Astrocyte of the hippocampus (primary cell): ENCODE measurements at places on chromosomes 7 and 10.

DNA sequence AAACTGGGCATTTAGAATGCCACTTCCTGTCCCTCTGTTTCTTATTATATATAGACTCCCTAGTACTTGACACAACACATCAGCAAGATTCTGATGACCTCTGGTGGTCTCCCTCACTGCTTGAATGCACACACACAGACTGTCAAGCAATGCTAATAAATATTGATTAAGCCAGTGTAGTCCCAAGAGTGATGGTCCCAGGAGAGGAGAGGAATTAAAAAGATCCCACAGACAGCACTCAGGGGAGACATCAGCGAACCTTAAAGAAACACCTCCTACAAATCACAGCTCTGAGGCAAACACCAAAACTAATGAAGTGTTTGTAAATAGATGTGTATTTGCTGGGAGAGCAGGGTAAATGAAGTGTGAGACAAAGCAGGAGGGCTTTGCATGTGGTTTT lies 1291.2 kb downstream of the XPNPEP1 start:
- no peak for DNase-seq

DNA sequence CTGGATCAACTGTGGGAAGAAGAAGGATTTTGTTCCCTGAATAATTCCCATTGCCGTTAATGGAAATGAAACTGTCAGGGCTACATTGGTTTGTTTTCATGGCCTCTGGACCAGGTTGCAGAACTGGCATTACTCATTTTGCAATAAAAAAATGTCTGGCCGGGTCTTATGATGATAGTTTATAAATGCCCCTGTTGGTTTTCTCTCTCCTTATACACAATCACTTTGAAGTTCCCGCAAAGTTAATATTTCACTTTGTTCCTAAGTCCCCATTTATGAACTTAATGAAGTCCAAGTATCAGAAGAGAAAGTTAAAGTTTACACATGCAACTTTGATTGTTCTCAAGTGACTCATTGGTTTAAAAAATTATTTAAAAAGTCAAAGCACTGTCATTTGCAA lies 150.7 kb upstream of the PRR15 start:
- no peak for DNase-seq

DNA sequence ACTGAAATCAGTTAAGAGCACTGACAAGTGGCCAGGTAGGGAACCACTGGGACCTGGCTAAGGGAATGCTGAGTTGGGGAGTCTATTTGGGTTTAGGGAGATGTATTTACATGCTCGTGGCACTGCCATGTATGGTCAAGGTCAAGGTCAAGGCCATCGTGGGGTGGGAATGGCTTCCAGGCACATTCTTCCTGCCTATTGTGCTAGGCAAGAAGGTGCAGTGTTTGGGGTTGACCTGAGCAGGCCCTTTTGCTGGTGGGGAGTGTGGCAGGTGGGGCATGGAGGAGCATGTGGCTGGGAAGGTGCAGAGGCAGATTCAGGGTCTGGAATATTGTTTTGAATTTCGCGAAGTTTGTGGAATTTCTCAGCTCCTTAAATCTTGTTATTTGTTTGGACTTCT lies 17.8 kb downstream of the FAM241B start:
- no peak for DNase-seq

- no peak for DNase-seq
Measured at GRCh38 chr10:37712489-37713131, 144.8 kb downstream of the ZNF248 start.

- no peak for DNase-seq
Measured at GRCh38 chr7:88450874-88451273, 144.2 kb upstream of the STEAP4 start.

- peak; percentile 44 for DNase-seq
Measured at GRCh38 chr7:30327813-30328212, 43.4 kb downstream of the ZNRF2 start.

DNA sequence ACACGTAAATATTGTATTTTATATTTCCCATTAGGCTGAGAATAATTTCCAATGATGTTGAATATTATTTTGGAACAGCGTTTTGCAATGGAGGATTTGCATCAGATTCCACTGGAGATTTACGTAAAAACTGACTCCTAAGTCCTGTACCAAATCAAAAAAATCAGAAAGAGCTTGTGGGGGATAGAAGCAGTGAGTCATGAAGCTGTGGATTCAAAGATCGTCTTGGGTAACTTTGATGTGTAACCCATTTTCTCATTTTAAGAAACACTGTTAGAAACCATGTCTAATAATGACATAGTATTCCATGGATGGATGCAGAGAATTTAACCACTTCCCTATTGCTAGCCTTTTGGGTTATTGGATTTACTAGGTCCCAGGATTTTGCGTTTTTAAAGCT lies 158.6 kb downstream of the INHBA start:
- no peak for DNase-seq

GRCh38 chr7:137026176-137026500 lies 157.7 kb downstream of the CHRM2 start:
- DNase-seq = peak; percentile 50

GRCh38 chr7:40350100-40350499 lies 215.3 kb downstream of the SUGCT start:
- no peak for DNase-seq

- DNase-seq = peak; percentile 3
Measured at GRCh38 chr7:104267701-104268368, 60.0 kb upstream of the ORC5 start.

DNA sequence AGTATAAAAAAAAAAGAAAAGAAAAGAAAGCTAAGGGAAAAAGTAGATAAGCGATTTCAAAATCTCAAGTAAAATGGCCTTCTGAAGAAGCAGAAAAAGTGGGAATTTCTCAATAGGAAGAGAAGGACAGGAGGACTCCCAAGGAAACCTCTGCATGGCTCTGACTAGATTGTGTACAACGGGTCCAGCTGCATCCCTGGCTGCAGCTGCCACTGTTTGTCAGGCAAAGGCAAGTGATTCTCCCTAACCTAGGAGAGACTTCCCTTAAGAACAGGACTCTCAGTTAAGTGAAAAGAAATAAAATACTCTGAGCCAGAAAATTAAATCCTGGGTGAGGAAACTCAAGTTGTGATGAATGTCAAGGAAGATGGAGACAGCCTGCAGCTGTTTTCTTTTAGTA lies 298.6 kb upstream of the KIAA1217 start:
- no peak for DNase-seq

GRCh38 chr10:132878091-132878729 lies 64.2 kb downstream of the CFAP46 start:
- no peak for DNase-seq

DNA sequence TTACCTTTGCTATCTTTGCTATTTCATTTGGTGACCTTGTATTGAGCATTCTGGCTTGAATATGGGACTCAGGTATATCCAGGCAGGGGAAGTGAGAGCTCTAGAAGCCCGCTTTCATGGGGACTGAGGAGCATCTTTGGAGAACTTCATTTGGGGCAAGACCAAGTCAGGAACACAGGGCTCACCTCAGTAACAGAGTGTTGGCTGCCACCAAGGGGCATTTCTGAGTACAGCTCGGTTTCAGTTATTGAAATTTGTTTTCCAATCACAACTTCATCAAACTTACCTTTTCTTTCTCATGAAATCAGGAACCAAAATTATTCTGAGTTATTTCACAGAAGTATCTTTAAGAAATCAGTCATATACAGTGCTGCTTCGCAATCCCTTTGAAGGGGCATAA lies 337.2 kb downstream of the C7orf25 start:
- DNase-seq = peak; percentile 16

- DNase-seq = peak; percentile 58
Measured at GRCh38 chr7:141014125-141014523, 628 bp downstream of the MRPS33 start.

GRCh38 chr10:4016214-4016740 lies 231.3 kb upstream of the KLF6 start:
- no peak for DNase-seq

DNA sequence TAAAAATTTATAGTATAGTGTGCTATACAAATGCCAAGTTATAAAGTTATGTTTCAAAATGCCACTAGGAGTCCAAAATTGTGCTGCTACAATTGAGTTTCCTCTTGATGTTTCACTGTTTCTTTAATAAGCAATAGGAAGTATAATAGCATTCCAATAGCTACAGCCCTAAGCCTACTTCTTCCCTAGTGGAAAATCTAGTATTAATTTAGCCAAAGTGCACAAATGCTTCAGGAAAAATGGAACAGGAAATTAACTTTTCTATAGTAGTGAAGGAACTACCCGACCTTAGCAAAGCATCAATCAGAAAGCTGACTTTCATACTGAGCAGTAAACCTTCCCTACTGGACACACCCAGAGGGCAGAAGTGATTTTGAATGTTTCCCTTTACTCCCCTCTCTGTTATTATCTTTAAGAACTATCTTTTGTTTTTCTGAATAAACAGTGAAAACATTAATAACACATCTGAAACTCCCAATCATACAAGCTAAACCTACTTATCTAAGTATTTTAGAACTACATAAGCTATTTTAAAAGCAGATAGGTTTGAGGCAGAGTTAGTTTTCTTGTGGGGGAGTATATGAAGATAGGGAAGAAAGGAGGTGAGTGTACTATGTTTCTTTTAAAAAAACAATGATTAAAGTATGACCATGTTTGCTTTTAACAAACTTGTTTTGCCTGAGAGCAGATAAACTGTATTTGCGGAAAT lies 13.7 kb downstream of the CPED1 start:
- no peak for DNase-seq

DNA sequence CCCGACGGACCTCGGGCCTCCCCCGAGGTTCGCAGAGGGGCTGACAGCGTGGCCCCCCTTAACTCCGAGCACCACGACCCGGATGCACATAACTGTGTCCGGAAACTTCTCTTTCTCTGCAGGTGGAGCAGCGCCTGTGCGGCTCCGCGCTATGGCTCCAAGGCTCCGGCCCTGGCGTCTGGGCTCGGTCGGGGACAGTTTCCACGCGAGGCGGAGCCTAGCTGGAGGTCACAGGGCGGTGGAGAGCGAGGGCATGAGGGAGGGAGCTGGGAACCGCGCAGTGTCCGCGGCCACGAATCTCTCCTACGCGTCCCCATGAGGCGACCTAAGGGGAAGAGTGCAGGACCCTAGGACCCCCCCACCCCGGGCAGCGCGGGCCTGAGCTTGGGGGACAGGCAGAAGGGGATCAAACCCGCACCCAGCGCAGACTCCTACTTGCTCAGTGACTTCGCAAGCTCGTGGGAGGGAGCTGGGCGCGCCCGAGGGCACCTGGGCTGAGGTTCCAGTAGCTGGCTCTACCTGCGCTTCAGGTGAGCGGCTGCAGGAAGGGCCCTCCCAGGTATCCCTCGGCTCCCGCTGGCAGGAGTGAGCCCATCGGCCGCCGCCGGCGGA lies 8.6 kb upstream of the MNX1 start:
- no peak for DNase-seq

DNA sequence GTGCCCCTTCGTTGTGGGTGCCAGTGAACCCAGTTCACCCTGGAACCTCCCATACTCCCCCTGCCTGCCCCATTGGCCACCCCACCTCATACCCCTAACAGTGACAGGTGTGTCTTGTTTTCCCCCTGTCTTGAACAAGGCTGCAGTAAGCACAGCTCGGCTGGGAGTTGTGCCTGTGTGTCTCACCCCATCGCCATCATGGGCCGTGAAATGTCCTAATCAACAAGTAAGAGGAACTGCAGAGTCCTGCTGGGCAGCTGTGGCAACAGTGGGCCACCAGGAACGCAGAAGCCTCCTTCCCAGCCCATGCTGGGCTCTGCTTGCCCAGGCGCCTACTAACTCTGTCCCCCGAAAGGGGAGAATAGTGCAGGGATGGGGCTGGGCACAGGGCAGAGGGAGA lies 91.6 kb downstream of the C10orf105 start:
- no peak for DNase-seq

DNA sequence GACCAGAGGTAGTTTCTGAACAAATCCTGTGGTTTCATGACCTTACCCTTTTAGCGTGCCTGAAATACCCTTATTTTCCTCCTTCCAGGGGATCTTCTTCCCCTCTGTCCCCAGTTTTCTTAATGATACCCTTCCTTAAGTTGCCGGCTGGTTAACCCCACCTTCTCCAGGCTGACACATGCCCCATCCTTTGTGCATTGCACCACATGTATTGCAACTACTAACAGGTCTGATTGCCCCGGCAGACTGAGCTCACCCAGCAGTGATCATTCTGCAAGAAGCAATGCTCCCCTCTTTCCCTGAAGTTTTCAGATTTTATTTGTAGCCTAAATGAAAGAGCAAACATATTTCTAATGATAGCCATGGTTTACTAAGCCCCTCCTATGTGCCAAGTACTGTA lies 108.2 kb downstream of the HIP1 start:
- DNase-seq = no peak

DNA sequence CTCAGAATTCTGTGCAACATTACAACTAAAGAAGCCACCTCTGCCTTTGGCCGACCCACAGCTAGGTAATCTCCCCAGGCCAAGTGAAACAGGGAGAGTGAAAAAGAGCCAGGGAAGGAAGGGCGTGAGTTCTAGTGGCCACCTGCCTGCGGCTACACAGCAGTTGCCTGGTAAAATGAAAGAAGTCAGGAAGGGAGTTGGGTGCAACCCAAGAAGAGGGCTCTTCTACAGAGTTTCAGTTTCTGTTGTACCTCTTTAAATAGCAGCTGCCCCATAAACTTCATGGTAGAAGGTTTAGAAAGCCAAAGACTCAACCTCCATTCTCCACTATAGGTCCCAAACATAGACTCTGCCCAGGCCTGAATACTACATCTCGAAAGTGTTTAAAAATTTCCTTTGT lies 76.2 kb upstream of the TMEM168 start:
- DNase-seq = no peak

DNA sequence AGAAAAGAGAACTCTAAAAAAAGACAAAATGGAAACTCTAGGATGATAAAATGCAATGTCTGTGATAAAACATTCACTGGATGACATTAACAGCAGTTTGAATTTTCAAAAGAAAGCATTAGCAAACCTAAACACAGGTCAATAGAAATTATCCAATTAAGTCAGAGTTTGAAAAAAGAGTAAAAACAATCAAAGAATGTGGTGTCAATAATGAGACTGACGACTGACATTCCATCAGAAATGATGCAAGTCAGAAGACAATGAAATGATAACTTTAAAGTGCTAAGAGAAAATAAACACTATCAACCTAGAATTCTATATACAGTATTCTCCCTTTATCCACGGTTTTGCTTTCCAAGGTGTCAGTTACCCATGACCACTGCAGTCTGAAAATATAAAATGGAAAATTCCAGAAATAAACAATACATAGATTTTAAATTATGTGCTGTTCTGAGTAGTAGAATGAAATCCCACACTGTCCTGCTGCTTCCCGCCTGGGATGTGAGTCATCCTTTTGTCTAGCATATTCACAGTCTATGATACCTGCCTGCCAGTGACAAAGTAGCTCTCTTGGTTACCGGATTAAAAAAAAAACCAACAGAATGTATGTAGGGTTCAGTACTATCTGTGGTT lies 38.3 kb upstream of the SFMBT2 start:
- no peak for DNase-seq

DNA sequence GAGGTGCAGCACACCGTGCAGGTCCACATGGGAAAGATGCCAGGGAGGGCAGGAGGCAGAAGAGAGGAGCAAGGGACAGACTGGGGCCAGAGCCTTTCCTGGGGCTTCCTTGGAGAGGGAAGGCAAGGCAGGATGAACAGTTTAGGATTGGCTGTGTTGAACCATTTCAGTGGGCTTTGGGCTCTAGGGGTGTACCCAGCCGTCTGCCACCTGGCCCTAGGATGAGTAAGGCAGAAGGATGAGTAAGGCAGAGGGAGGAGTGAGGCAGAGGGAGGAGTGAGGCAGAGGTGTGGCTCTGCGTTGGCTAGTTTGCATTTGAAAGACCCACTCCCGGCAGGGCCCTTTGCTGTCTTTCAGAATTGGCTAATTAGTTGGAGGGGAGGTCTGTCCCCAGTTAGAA lies 31.5 kb upstream of the PRF1 start:
- DNase-seq = no peak

- DNase-seq = peak; percentile 97
Measured at GRCh38 chr7:25846722-25847121, 305.3 kb upstream of the NFE2L3 start.
